Left hindlimb (tissue), 1 donor: ENCODE measurements at places on chromosomes 6 and 20.

DNA sequence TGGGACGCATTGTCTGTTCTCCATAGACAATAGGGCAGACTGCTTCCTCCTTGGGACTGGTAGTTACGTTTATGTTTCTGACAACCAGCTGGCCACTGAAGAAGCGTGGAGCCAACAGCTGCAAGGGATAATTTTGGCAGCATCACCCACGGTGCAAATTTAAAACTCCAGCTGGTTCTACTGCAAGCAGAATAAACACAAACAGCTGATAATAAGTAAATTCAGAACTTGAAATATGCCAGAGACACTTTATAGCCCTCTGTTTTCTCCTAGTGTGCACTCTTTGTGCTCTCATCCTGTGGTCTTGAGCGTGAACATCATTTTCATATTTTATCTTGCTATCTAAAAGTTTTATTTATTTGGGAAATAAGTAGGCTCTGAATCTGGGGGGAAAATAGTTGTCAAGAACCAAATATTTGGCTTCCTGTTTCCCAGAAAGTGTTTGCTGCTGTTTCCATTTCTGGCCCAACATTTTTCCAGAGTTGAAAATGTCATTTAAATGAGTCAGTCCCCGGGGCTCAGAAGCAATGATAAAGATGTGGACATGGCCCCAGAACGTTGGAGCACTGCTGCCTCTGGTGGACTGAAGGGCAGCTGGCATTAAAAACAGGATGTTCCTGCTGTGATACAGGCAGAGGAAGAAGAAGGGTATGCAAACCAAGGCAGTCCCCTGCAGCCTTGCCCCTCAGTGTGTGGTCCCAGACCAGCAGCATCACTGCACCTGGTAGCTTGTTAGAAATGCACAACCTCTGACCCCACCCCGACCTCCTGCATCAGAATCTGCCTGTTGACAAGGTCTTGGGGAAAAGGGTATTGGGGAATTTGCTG, 12.5 kb upstream of the THBD start:
- peak; percentile 63 for DNase-seq

DNA sequence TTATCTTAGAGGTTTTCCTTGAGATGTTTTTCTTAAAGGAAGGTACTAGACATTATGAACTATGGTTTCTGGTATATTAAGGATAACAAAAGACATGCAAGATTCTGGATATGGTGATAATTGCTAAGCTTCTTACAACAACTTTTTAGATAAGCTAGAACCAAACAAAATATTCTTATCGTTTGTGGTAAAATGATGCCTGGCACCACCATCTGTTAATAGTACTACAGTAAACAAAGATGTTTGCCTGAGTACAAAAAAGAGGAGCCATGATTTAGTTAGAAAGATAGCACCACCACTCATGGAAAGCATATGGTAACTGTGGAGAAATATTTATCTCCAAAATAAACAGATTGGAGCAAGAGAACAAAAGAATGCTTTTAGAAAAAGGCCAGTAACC, 747.3 kb downstream of the COL12A1 start:
- DNase-seq: no peak

DNA sequence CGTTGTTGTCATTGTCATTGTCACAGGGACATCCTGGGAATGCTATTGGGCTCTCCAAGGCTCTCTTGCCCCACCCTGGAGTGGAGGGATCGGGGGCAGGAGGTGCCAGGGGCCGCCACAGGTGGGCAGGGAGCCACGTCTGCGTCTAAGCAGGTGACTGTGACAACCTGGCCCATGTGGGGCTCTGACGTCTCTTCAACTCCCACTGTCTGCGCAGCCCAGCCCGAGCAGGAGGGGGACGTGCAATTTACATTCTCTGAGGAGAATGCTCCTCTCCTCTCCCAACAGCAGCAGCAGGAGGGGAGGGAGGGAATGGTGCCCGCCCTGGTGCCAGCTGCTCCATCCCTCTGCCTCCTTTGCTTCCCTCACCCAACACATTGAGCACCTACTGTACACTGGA, 50.1 kb downstream of the GRM4 start:
- no peak for DNase-seq

DNA sequence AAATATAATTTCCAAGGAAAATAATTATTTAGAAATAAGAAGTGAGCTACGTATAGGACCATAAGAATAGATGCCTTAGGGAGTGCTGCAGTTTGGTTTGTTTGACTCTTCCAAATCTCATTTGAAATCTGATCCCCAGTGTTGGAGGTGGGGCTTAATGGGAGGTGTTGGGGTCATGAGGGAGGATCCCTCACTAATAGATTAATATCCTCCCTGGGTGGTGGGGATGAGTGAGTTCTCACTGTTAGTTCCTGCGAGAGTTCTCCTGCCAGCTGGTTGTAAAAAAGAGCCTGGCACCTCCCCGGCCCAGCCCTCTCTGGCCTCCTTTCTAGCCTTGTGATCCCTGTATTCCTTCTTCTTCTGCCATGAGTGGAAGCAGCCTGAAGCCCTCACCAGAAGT, 69.3 kb downstream of the RCAN2 start:
- DNase-seq: no peak

DNA sequence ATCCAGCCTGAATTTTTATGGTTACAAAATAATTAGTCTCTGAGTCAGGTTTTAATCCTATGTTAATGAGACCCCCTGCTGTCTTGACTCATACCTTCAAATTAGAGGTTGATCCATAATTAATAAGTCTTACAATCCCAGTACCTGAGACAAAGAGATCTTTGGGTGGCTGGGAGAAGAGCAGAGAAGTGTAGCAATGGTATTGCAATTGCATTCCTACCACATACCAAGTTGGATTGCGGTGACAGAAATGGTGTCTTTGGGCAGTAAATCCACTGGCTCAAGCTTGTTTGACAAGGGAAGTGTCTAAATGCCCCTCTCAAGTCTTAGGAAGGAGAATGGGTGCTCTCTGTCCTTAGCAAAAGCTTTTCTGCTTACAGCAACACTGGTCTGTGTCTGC, 150.4 kb downstream of the BTBD3 start:
- no peak for DNase-seq

DNA sequence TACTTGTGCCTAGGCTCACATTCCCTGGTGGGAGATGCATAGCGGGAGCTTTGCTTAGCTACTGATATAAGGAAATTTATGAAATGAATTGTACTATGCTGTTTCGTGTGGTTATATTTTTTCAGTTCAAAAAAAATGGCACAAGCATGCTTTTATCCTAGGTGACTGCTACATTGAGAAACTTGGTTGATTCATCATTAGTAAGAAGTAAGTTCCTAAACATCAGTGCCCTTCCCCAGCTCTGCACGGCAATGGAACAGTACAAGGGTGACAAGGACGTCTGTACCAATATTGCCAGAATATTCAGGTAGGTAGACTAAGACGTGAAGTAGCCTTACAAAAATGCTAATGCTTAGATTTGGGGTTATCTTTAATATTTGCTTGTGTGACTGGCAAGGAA, 79.7 kb downstream of the ARMC2 start:
- DNase-seq: no peak

GRCh38 chr6:69848552-69848951, 17.8 kb upstream of the COL19A1 start:
- DNase-seq: no peak

DNA sequence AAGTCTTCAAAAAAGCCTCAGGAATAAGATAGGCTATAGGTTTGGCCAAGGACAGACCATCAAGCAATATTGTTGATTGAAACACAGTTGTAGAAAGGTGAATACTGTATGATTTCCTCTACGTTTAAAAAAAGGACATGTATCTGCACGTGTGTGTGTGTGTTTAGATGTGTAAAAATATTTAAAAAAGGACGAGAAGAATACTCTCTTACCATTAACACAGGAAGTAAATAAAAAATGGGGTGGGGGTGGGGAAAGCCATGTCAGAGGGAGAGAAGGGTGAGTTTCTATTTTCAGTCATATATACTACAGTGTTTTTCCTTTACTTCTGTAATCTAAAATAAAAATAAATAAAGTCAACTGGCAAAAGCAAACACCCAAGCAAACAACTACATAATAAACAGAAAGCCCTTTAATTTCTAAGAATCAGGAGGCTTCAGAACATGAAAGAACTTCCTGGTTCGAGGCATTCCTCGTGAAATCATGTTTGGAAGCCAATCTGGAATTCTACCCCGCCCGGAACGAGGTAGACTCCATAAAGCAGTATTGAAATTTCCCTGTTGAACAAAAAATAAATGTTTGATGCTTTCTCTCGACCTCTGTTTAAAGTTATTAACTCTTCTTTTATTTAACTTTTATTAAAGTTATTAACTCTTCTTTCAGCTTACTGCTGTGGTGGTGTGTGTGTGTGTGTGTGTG, 158.1 kb upstream of the ZNF217 start:
- no peak for DNase-seq

- no peak for DNase-seq
Observed at GRCh38 chr6:30792786-30793185, 48.4 kb upstream of the IER3 start.

DNA sequence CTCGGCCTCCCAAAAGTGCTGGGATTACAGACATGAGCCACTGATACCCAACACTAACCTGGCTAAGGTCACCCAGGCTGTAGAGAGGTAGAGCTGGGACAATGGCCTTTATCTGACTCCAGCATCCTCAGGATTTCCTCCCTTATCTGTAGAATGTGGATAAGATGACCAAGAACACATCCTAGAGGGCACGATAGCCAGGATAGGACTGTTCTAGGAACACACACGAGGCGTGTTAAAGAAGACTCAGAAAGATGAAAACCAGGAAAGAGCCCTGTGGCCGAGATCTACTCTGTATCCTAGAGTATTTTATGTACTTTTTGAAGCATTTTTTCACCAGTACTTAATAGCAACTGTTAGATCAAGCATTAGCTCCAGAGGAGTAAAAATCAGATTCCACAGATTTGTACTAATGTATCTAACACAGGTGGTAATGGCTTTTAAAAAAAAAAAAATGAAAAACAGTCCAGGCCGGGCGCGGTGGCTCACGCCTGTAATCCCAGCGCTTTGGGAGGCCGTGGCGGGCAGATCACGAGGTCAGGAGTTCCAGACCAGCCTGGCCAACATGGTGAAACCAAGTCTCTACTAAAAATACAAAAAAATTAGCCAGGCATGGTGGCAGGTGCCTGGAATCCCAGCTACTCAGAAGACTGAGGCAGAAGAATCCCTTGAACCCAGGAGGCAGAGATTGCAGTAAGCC, 17.3 kb downstream of the PPP1R10 start:
- no peak for DNase-seq

DNA sequence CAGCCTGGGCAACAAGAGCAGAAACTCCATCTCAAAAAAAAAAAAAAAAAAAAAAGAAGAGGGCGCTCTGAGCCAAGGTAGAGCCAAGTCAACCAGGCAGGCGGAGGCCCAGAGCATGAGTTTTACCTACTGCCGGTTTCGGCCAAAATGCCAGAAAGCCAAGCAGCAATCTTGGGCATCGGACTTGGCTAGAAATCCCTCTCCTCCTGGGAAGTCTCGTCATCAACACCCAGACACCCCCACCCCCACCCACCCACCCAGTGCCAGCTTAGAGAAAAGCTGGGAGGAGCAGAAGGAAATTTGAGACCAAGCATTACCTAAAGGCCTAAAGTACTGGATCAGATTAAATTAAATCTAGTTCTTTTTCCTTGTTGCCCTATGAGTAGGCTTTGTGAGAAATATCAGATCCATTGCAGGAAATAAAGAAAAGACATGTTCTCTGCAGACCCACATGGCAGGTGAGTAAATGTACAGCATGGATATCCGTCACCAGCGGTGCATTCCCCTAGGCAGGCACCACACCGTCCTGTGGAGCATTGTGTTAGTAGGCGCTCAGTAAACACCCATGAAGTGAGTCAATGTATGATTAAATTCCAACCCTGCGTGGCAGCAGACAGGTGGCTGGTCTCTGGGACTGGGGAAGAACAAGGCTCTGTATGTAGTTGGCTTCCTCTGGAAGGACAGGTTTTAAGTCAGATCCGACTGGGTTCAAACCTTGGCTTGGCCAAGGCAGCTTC, 21.0 kb downstream of the RIPOR3 start:
- DNase-seq: no peak

DNA sequence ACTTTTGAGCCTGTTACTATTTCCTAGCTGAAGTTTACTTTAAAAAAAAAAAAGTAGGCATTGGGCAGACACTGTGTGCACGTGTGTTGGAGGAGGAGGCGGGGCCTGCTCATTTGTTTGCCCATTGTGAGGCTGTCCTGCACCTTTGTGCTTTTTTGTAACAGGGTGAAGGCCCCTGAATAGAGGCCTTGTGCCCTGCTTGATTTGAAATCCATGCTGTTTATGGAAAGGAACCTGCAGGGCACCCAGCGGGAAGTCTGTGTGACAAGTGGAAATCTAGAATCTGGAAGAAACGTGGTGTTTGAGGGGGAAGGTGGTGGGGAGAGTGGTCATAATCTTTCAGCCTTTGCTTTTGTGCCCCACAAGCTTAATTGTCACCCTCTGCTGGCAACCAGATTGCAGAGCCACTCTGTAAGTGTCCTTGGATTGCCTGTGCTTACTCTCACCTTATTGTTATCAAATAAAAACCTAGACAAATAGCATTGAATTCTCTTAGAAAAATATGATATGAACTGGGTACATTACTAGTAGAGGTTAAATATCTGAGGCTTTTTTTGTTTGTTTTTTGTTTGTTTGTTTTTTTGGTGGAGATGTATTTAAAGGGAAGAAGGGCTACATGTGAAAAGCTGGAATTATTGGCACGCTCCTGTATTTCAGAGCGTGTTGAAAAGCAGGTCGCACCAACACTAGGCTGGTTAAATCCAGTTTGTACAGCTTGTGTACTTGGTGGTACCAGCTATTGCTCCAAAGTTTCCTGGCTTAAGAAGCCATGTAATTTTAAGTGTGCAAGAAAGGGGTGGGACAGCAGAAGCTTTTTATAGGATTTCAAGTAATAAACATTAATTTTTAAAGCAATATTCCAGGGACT, 156.3 kb downstream of the ARID1B start:
- DNase-seq: no peak

DNA sequence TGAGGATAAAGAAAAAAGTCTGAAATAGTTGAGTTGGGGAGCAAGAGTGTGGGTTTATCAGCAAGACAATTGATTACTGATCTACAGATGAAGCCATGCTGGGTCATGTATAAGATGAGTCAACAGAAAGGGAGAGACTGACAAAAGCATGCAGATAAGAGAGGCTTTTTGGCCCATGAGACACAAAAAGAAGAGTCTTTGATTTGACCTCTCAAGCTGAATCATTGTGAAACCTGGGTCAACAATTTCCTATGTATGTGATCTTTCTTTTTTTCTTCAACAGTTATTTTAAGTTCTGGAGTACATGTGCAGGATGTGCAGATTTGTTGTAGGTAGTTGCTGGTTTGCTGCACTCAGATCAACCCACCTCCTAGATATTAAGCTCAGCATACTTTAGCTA, 15.9 kb downstream of the RIMS1 start:
- no peak for DNase-seq

- no peak for DNase-seq
Observed at GRCh38 chr6:80211286-80211685, 104.8 kb downstream of the BCKDHB start.

GRCh38 chr6:9161731-9162130, 726.4 kb upstream of the SLC35B3 start:
- DNase-seq: no peak

DNA sequence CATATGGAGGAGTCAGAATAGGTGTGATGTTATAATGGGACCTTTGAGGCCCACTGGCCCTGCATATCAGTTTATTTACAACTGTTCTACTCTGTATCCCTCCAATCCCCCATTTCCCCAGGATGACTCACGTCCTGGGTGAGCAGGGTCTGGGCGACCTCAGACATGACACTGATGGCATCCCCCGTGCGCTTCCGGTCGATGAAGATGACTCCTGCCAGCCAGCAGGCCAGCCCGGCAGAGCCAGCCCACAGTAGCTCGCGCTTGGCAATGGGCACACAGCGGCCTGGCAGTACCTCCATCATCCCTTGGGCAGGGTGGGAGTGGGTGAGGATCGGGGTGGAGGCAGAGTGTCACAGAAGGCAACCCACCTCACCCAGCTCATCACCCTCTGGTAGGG, 5.6 kb downstream of the AGPAT1 start:
- DNase-seq: no peak

GRCh38 chr20:22691369-22692118, 107.2 kb upstream of the FOXA2 start:
- peak; percentile 83 for DNase-seq
